ENCODE measurements at places on chromosomes 3 and 15. TPM values are rescaled to one million over a fixed set of nuclear protein-coding genes. Genes with fewer than 3 reads are reported as not detected.

- H3K4me1 ChIP-seq: no peaks in the 10 kb centered on the region
- no peak overlapping the region for H3K4me3 ChIP-seq
- H3K36me3 ChIP-seq: no peaks in the 10 kb centered on the region
- no peak for DNase-seq
- no peak overlapping the region for H3K27ac ChIP-seq
Measured at GRCh38 chr3:47652142-47652541, 73.5 kb upstream of the CSPG5 start.

- DNase-seq: no peak
- no peak overlapping the region for H3K4me3 ChIP-seq
- no peak overlapping the region for H3K27ac ChIP-seq
- no peaks in the 10 kb centered on the region for H3K27me3 ChIP-seq
Measured at GRCh38 chr3:97871801-97872524, 50.2 kb downstream of the CRYBG3 start.

DNA sequence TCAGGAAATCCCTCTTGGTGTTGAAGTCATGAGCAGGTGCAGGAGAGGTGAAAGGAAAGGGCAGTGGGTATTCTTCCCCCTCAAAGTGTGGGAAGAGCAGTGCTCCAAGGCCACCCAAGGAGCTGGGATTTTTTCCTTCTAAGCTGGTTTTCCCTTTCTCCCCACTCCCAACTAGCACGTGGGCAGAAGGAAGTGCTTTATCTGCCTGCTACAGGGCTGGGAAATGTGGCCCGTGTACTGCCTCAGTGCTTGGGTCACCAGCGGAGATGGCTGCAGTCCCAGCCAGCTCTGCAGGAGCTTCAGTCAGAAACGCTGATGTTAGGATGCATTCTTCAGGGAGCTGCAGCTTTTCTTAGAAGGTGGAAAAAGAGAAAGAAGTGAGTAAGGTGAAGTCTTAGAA is 99.2 kb downstream of the CACNA1D start:
- no peaks in the 10 kb centered on the region for H3K36me3 ChIP-seq
- no peaks in the 10 kb centered on the region for H3K27me3 ChIP-seq
- H3K4me1 ChIP-seq: no peaks in the 10 kb centered on the region
- H3K27ac ChIP-seq: no peak overlapping the region
- H3K4me3 ChIP-seq: no peak overlapping the region
- no peak for DNase-seq

DNA sequence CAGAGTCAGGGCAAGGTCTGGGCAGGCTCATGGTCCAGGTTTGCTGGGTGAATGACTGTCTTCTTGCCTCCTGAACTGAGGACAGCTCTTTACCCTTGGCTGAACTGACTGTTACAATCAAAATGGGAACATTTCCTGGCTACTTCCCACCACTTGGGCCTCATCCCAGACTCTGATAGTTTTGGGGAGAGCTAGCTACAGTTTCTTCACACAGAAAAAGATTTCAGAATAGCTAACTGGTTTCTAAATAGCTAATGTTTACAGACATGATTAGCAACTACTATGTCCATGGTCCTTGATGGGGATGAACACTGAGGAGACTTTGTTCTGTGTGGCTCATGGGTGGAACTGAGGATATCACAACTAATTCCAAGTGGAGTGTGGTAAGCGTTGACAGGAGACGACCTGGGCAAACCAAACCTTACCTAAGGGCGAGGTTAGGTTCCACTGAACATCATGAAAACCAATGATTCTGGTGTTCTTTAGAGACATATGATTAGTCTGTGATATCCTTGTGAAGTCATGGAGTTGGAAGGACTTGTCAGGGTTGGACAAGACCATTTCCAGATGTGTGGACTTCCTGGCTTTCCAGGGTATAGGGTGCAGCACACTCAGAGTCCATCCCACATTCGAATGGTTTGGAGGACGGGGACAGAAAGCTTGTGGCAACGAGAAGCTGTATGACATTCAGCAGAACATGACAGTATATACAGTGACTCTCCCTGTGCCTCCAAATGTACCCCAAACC is 7.3 kb downstream of the ALPK3 start:
- H3K4me3 ChIP-seq: no peak overlapping the region
- H3K27me3 ChIP-seq: no peaks in the 10 kb centered on the region
- no peak overlapping the region for H3K27ac ChIP-seq
- peak; percentile 49 for DNase-seq
- no peaks in the 10 kb centered on the region for H3K36me3 ChIP-seq

DNA sequence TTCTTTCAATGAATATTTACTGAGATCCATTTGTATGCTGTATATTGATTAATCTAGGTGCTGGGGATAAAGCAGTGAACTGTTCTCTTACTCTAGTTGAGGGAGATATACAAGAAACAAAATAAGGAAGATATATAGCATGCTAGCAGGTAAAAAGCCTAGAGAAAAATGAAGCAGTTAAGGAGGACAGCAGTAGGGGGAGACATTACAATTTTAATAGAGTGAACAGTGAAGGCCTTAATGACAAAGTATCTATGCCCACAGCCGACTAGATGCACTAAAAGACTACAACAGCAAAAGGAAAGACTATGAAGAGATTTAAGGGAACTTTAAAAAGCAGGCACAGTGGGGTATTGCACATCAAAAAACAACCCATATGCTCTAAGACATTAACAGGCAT is 81.4 kb downstream of the XRN1 start:
- no peaks in the 10 kb centered on the region for H3K4me1 ChIP-seq
- H3K27me3 ChIP-seq: no peaks in the 10 kb centered on the region
- H3K36me3 ChIP-seq: no peaks in the 10 kb centered on the region
- DNase-seq: no peak

DNA sequence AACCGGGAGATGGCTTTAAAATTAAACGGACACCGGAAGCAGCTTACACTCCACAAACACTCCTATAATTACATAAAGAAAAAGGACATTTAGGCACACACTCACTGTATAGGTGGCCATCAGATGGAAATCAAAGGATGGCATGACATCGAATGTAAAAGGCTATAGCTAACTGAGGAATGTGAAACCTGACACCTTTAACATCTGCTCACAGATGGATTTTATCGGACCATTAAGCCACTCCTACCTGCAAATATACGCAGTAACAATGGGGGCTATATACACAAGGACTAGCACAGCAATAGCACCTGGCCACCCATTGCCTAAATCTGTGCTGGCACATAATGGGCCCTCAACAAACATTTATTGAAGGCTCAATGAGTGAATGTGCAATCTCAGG is 14.5 kb upstream of the RBSN start:
- no peaks in the 10 kb centered on the region for H3K36me3 ChIP-seq
- H3K4me3 ChIP-seq: no peak overlapping the region
- H3K4me1 ChIP-seq: no peaks in the 10 kb centered on the region
- DNase-seq: no peak
- no peaks in the 10 kb centered on the region for H3K27me3 ChIP-seq
- no peak overlapping the region for H3K27ac ChIP-seq

- H3K4me3 ChIP-seq: no peak overlapping the region
- no peaks in the 10 kb centered on the region for H3K27me3 ChIP-seq
- H3K27ac ChIP-seq: no peak overlapping the region
- H3K36me3 ChIP-seq: no peaks in the 10 kb centered on the region
- DNase-seq: no peak
Measured at GRCh38 chr3:27960133-27960532, 238.0 kb upstream of the EOMES start.

- H3K27ac ChIP-seq: no peak overlapping the region
- no peak for DNase-seq
- no peaks in the 10 kb centered on the region for H3K27me3 ChIP-seq
- H3K4me1 ChIP-seq: no peaks in the 10 kb centered on the region
- H3K4me3 ChIP-seq: no peak overlapping the region
Measured at GRCh38 chr15:83714939-83715628, 61.2 kb downstream of the ADAMTSL3 start.

- no peaks in the 10 kb centered on the region for H3K4me1 ChIP-seq
- no peaks in the 10 kb centered on the region for H3K27me3 ChIP-seq
- DNase-seq: no peak
- H3K4me3 ChIP-seq: no peak overlapping the region
- no peaks in the 10 kb centered on the region for H3K36me3 ChIP-seq
Measured at GRCh38 chr3:171250444-171250843, 209.8 kb downstream of the TNIK start.

GRCh38 chr3:114144909-114145688 is 33.8 kb downstream of the DRD3 start:
- H3K27me3 ChIP-seq: no peaks in the 10 kb centered on the region
- DNase-seq: no peak
- H3K36me3 ChIP-seq: no peaks in the 10 kb centered on the region
- H3K4me3 ChIP-seq: no peak overlapping the region
- no peak overlapping the region for H3K27ac ChIP-seq
- H3K4me1 ChIP-seq: no peaks in the 10 kb centered on the region

DNA sequence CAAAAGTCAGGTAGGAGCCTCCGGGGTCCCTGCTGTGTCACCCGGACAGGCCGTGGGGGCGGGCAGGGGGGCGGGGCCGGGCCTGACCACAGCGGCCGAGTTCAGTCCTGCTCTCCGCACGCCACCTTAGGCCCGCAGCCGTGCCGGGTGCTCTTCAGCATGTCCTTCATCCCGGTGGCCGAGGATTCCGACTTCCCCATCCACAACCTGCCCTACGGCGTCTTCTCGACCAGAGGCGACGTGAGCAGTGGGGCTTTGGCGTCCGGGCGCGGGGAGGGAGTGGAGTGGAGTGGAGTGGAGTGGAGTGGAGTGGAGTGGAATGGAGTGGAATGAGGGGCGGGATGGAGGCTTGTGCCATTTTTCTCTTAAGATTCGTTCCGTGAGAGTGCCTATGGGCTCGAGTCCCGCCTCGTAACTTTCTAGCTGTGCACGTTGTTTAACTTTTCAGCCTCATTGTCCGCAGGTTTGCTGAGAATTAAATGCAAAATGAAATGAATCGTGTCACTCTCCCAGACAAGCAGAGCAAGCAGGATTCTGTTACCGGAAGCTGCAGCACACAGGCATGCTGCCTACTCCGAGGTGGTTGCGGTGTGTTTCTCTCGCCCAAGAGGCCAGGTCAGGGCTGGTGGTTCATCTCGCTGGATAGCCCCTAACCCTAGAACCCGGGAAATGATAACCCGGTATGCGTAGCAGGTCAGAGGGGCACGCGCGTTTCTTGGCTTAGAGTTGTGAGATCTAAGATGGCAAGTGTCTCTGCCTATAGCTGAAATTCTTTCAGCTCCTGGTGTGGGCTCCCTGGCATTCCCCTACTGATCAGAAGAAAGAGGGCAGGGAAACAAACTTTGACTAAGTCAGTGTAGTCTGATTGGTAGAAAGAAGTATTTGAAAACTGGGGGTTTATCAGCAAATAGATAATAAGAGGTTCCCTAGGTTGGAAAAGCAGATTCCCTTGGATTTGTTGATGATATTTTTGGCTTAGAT is at the start of gene FAH:
FAH (plus strand) TSS at position 104 of the 981 bp plus-strand sequence; CDS start at position 160, 56 bp downstream.
- H3K27ac ChIP-seq: peak within 1 kb of the TSS; percentile 60
- peak; percentile 51 for DNase-seq
- H3K36me3 ChIP-seq: no peaks in the 10 kb centered on the region
- H3K4me3 ChIP-seq: peak within 1 kb of the TSS; percentile 59

DNA sequence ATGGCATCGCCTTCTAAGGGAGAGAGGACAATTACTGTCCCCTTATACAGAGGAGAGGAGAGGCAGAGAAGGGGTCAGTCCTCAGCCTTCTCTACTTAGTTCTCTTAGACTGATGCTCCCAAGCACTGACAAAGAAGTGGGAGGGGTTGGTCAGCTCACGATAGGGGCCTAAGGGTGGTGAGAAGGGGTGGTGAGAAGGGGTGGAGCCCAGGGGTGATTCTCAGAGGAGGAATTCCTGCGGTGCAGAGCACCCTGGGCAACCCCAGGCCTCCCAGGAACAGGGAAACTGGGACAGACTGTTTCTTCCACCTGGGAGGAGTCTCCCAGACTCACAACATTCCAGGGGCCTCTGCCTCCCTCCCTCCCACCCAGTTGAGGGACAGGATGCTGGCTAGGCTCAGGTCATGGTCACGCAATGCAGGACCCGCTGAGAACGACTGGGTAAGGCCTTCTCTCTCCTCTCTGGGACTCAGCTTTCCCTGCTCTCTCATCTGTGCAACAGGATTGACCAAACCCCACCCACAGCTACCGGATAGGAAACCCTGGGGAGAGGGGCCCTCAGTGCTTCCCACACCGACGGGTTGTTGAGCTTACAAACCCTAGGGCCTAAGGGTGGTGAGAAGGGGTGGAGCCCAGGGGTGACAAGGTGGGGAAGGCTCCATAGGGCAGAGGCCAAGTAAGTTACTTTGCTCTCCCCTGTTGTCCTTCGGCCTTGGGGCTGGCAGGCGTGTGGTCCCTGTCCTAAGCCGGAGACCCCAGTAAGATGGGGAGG is 1.5 kb downstream of the TPRA1 start:
- DNase-seq: no peak
- peak overlapping the region; percentile 92 for H3K4me3 ChIP-seq
- no peaks in the 10 kb centered on the region for H3K27me3 ChIP-seq

DNA sequence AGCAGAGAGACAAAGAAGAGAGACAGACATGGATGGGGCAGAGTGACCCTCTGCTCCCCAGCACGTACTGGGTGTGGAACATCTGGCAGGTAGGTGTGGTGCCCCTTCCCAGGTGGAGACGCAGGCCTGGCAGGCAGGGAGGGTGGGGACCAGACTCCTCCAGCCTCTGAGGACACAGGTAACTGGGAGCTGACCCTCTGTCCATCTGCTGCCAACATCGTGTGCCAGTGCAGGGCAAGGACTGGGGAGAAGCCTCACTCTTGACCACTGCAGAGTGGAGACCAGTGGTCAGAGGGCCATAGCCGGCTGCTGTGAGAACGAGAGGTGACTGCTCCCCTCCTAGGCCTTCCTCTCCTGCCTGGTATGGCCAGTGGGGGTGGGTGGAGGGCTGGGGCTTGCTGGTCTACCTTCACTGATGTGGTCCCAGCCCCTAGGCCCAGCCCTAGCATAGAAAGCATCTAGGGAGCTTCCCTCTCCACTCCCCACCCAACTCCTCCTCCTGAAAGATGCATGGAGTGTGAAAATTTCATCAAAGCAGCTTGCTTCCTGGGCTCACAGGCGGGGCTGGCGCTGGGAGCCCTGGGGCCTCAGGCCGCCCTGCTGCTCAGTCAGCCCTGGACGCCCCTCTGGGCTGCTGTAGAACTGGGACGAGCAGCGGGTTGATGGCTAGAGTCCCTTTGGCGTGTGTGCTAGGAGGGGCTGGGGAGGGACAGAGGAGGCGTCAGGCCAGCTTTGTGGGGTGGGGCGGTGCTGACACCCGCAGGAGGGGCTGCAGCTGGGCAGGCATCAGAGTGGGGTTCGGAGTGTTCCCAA is 90.3 kb downstream of the PLXNA1 start:
- no peak overlapping the region for H3K4me3 ChIP-seq
- DNase-seq: no peak
- no peaks in the 10 kb centered on the region for H3K27me3 ChIP-seq
- H3K36me3 ChIP-seq: no peaks in the 10 kb centered on the region
- H3K4me1 ChIP-seq: no peaks in the 10 kb centered on the region
- H3K27ac ChIP-seq: no peak overlapping the region

DNA sequence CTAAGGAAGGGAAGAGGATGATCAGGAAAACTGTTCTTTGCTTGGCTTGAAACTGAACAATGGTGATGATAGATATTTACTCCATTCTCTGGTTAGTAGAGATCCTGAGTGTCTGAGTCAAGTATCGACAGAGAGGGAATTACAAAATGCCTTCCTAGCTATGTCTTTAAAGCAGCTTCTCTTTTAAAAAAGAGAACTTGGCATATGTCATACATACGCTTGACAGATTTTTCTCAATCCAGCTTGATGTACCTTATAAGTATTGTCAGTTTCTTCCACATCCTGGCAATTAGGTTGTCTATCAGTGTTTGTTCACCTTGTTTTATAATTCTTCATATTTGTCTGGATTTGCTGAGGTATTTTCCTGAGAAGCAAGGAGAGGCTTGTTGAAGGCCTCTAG is 5.0 kb upstream of the EPHB1 start:
- H3K4me3 ChIP-seq: no peak overlapping the region
- H3K27ac ChIP-seq: no peak overlapping the region
- H3K27me3 ChIP-seq: no peaks in the 10 kb centered on the region

The STX19 gene
- 18.8 TPM for total RNA-seq

The KLHL6 gene
- 2.1 TPM for total RNA-seq

The CACNA2D3 gene
- 0.42 TPM for total RNA-seq

The SPATA12 gene
- not detected for total RNA-seq

The GASK1A gene
- total RNA-seq: 2.2 TPM

The KIF15 gene
- 5.9 TPM for total RNA-seq

The REC114 gene
- not detected for total RNA-seq
